ENCODE measurements at places on chromosomes 1 and 21. TPM values are rescaled to one million over a fixed set of nuclear protein-coding genes. Genes with fewer than 3 reads are reported as not detected.

DNA sequence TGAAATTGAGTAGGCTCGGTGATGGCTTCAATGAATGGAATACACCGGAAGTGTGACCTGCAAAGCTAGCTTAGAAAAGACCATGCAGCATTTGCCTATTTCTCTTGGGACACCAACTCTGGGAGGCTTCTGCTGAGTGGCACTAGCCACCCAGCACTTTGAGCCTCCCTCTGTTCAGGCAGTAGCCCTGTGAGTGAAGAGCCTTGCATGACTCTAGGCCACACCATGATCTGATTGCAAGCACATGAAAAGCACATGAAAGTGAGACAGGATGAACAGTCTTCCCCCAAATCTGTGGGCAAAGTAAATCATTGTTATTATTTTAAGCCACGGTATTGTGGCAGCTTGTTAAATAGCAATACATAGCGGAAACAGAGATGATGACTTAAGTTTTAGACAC lies 2.8 kb downstream of the CD48 start:
- no peak overlapping the region for H3K27ac ChIP-seq
- H3K36me3 ChIP-seq = no peaks in the 10 kb centered on the region
- H3K4me3 ChIP-seq = no peak overlapping the region
- no peaks in the 10 kb centered on the region for H3K27me3 ChIP-seq
- no peaks in the 10 kb centered on the region for H3K4me1 ChIP-seq

DNA sequence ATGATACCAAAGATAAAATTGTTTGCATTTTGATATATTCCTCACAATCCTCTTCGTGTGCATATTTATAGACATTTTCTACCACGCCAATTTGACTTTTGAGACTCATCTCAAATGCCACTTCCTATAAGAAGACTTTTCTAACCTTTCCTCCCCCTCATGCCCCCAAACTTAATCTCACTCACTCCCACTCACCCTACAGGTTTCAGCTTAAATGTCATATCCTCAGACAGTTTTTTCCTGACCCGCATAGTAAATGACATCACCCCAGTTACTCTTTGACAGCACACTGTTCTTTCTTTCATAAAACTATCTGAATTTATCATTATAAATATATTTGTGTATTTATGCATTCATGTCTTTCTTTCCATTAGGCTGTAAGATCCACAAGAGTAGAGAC lies 29.6 kb upstream of the RGS8 start:
- H3K27ac ChIP-seq = no peak overlapping the region
- H3K4me1 ChIP-seq = no peaks in the 10 kb centered on the region
- DNase-seq = no peak
- H3K27me3 ChIP-seq = no peaks in the 10 kb centered on the region
- no peaks in the 10 kb centered on the region for H3K36me3 ChIP-seq

DNA sequence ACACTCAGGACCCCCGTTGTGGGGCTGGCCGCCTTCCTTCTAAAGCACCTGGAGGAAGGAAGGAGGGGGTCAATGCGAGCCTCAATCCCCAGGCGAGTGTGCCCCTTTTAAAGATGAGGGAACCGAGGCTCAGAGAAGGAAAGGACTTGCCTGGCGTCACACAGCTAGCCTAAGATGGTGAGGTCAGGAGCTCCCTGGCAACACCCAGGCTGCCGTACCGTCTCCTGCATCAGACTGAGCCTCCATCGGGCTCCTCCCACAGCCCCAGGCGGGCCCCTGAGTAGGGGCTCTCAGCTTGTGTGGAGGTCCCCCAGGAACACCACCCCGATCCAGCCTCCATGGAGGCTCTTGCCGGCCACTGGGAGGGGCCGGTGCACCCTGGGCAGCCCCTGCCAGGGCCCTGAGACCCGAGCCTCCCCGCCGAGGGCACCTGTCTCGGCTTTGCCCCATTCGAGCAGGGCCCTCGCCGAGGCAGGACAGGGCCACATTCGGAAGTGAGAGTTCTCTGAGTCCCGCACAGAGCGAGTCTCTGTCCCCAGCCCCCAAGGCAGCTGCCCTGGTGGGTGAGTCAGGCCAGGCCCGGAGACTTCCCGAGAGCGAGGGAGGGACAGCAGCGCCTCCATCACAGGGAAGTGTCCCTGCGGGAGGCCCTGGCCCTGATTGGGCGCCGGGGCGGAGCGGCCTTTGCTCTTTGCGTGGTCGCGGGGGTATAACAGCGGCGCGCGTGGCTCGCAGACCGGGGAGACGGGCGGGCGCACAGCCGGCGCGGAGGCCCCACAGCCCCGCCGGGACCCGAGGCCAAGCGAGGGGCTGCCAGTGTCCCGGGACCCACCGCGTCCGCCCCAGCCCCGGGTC lies at the start of gene AIRE:
Gene AIRE (plus strand): TSS at position 739 of the 855 bp plus-strand sequence. CDS start 131 bp downstream, outside the sequence.
- H3K4me3 ChIP-seq = no peak within 1 kb of the TSS
- H3K36me3 ChIP-seq = no peaks in the 10 kb centered on the region
- H3K27me3 ChIP-seq = no peaks in the 10 kb centered on the region
- peaks cover 6% of the 10 kb centered on the region for H3K4me1 ChIP-seq
- no peak within 1 kb of the TSS for H3K27ac ChIP-seq

DNA sequence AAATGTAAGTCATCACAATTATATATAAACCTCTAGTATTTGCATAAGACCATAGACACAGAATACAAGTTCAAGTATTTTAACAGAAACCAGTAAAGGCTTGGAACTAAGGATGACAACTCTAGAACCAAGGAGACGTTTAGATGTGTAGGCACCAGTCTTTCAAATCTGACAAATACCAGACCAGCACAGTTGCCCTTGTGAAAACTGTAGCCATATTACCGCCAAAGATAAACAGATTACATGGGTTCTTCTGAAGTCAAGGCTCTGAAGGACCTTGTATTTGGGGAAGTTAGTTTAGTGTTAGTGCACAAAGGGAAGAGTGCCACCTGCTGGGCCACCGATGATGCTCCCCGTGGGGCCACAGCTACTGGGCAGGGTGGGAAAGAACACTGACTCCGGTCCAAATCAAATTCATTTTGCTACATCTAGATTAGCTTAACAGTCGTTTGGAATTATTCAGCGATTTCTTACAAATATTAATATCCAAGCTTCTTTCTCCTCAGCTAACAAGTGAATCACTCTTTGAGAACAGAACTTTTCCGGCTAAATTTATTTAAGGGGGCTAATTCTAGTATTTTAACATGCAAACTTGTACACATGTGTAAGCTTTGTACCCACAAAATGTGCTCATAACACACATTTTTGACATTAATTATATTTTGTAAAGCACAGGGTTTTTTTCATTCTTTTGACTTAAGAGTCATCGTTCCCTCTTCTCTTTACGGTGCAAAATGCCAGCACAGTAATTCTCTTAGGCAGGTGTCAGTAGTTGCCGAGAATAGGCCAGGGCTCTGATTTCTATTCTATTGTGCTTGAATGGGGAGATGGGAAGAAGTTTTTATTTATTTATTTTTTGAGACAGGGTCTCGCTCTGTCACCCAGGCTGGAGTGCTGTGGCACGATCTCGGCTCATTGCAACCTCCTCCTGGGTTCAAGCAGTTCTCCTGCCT lies 8.0 kb upstream of the NIBAN1 start:
- no peaks in the 10 kb centered on the region for H3K27me3 ChIP-seq
- H3K4me1 ChIP-seq = no peaks in the 10 kb centered on the region
- no peak overlapping the region for H3K27ac ChIP-seq
- no peak overlapping the region for H3K4me3 ChIP-seq
- DNase-seq = peak; percentile 75

The CLDN8 gene
- total RNA-seq = 18.8 TPM

DNA sequence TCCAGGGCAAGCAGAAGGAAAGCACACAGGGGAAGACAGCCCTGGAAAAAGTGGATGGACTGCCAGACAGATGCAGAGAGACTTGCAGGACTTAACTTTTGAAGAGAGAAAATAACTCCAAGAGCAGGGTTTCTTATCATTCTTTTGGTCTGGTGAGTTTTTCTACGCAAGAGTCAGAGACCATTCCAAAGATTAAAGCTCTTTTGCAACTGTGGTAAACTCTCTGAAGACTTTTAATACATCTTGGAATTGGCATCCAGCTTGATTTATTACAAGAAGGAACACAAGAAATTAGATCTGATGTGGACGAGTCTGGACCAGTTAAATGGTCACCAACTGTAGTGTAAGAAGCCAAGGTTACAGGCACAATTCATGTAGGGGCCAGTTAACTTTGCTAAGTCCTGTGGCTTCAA lies 153.4 kb downstream of the SIPA1L2 start:
- no peaks in the 10 kb centered on the region for H3K27me3 ChIP-seq
- H3K4me3 ChIP-seq = no peak overlapping the region
- no peak overlapping the region for H3K27ac ChIP-seq
- no peak for DNase-seq
- H3K36me3 ChIP-seq = no peaks in the 10 kb centered on the region

- no peaks in the 10 kb centered on the region for H3K4me1 ChIP-seq
- H3K36me3 ChIP-seq = no peaks in the 10 kb centered on the region
- no peak overlapping the region for H3K4me3 ChIP-seq
- H3K27ac ChIP-seq = no peak overlapping the region
- no peak for DNase-seq
Measured at GRCh38 chr1:161193561-161194235, 5.2 kb downstream of the ADAMTS4 start.

GRCh38 chr1:26781206-26781825 lies 6.4 kb upstream of the PIGV start:
- H3K27me3 ChIP-seq = no peaks in the 10 kb centered on the region
- peaks cover 42% of the 10 kb centered on the region for H3K4me1 ChIP-seq
- H3K4me3 ChIP-seq = no peak overlapping the region
- DNase-seq = no peak
- H3K36me3 ChIP-seq = peaks cover 42% of the 10 kb centered on the region

The THAP3 gene
- 21.2 TPM for total RNA-seq

DNA sequence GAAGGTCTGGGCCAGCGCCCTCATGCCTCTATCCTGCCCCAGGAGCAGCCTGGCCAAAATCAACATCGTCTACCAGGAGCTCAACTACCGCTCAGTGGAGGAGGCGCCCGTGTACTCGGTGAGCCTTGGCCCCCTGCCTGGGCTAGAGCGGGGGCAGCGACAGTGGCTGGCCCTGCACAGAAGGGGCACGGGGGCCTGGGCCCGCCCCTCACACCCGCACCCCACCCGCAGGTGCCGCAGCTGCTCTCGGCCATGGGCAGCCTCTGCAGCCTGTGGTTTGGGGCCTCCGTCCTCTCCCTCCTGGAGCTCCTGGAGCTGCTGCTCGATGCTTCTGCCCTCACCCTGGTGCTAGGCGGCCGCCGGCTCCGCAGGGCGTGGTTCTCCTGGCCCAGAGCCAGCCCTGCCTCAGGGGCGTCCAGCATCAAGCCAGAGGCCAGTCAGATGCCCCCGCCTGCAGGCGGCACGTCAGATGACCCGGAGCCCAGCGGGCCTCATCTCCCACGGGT lies 10.8 kb downstream of the SCNN1D start:
- H3K27ac ChIP-seq = no peak overlapping the region
- no peak overlapping the region for H3K4me3 ChIP-seq
- H3K36me3 ChIP-seq = no peaks in the 10 kb centered on the region
- DNase-seq = no peak

DNA sequence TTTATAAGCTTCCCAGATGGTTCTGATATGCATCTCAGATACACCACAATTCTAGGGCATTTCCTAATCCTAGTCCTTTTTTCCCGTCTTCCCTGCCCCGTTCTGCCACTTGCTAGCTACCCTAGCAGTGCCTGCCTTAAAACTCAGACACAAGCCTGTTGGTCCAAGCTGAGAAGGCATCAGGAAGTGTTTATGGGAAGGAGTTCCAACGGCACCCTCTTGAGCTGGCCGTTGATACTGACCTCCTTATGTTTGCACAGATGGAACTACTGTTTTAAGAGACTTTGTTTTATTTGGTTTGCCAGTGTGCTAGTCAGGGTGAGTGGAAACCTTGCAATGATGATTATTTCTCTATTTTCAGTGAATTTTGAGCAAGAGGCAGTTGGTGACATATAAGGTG lies 67.2 kb downstream of the UCK2 start:
- DNase-seq = no peak
- H3K36me3 ChIP-seq = no peaks in the 10 kb centered on the region
- H3K27ac ChIP-seq = no peak overlapping the region
- peaks cover 16% of the 10 kb centered on the region for H3K4me1 ChIP-seq
- no peaks in the 10 kb centered on the region for H3K27me3 ChIP-seq
- H3K4me3 ChIP-seq = no peak overlapping the region

DNA sequence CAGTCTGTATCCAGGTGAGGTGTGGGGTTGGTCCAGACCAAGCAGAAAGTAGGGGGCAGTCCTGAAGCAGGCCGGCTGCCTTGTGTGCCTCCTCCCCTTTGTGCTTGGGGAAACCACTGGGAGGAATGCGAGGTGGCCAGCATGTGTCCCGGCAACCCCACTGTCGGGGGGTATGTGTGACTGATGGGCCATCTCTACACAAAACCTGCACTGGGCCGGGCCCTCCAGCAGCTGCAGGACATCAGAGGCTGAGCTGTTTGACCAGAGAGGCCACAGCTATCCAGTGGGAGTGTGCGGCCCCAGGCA lies 33.3 kb downstream of the TMEM51 start:
- DNase-seq = no peak
- no peak overlapping the region for H3K27ac ChIP-seq

The RASSF5 gene
- total RNA-seq = 14.1 TPM

The CD34 gene
- total RNA-seq = 20.7 TPM

DNA sequence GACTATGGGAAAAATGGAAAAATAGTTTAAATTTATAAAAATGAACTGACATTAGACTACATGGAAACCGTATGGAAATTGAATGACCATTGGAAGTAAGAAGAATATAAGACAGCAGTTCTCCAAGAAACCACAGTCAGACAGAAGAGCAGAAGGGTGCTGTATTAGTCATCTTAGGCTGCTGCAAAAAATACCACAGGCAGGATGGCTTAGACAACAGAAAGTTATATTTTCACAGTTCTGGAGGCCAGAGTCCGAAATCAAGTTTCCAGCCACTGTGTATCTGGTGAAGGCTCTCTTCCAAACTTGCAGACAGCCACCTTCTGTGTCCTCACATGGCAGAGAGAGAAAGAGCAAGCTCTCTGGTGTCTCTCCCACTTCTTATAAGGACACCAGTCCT lies 175.2 kb downstream of the DSCAM start:
- H3K27ac ChIP-seq = no peak overlapping the region
- DNase-seq = no peak
- H3K27me3 ChIP-seq = no peaks in the 10 kb centered on the region
- H3K4me1 ChIP-seq = no peaks in the 10 kb centered on the region
- H3K36me3 ChIP-seq = no peaks in the 10 kb centered on the region

GRCh38 chr1:209707308-209707707 lies 2.7 kb downstream of the HSD11B1 start:
- H3K4me1 ChIP-seq = no peaks in the 10 kb centered on the region
- H3K27ac ChIP-seq = no peak overlapping the region
- H3K36me3 ChIP-seq = no peaks in the 10 kb centered on the region
- DNase-seq = no peak
- H3K4me3 ChIP-seq = no peak overlapping the region

The SPRR2E gene
- not detected for total RNA-seq

DNA sequence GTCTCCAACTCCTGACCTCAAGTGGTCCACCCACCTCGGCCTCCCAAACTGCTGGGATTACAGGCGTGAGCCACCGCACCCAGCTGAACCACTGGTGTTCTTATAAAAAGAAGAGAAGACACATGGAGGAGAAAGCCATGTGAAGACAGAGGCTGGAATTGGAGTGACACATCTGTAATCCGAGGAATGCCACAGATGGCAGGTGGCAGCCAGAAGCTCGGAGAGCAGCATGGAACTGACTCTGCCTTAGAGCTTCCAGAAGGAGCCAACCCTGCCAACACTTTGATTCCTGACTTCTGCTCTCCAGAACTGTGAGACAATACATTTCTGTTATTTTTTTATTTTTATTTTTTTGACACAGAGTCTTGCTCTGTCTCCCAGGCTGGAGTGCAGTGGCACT lies 59.0 kb upstream of the ATP2B4 start:
- DNase-seq = no peak
- no peaks in the 10 kb centered on the region for H3K27me3 ChIP-seq
- H3K36me3 ChIP-seq = no peaks in the 10 kb centered on the region
- H3K4me1 ChIP-seq = no peaks in the 10 kb centered on the region

The BNIPL gene
- total RNA-seq = 4.0 TPM

Measured in thyroid gland (tissue), 4 donors.